ENCODE measurements at places on chromosomes 11 and 22.

DNA sequence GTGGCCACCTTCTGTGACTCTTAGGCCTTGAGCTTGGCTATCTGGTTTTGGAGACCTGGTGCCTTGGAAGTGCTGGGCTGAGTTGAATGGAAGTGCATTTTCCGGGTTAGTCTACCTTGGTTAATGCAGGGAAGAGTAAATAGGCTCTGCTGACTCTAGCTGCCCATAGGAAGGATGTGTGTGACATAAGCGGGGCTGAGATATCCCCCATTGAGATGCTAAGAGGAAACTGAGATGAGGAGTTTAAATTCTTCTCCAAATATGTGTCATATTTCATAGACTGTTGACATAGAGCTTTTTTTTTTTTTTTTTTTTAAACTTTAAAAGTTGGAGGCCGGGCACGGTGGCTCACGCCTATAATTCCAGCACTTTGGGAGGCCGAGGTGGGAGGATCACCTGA lies 30.8 kb downstream of the ZNRF3 start:
- no peak for DNase-seq

DNA sequence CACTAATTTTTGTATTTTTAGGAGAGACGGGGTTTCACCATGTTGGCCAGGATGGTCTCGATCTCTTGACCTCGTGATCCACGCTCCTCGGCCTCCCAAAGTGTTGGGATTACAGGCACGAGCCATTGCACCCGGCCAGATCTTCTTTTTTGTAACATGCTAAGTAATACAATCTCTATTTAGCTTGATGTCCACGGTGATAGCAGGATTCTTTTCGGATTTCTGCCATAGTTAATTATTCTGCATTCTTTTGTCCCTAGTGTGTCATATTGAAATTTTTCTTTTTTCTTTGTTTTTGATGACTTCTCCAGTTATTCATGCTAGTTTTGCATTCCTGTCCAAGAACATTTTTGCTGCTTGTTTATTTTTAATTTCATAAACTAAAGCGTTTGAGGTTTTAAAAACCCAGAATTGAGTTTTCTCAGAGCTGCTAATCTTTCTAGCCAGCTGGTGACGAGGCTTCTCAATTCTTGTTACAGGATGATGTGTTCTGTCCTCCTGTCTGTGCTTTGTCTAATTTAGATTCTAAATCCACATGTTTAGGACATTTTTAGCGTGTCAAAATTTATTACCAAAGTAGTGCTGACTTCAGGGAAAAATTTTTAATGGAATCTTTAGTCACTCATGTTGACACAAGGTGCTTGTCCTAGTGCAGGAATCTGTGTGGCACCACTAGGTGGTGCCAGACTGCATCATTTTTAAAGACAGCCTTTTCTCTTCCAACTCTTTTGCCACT lies 21.8 kb downstream of the NF2 start:
- no peak for DNase-seq

DNA sequence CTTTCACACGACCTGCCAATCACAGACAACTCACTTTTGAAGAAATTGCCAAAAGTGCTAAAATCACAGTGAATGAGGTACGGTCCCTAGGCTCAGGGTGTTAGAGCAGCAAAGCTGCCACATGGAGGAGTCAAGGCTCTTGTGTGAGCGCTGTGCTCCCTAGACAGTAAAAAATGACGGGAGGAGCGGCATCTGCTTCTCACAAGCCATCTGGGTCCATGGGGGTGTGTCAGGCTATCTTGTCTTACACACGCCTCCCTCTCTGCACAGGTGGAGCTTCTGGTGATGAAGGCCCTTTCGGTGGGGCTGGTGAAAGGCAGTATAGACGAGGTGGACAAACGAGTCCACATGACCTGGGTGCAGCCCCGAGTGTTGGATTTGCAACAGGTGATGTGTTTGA lies 14.8 kb downstream of the PSMD13 start:
- no peak for DNase-seq

DNA sequence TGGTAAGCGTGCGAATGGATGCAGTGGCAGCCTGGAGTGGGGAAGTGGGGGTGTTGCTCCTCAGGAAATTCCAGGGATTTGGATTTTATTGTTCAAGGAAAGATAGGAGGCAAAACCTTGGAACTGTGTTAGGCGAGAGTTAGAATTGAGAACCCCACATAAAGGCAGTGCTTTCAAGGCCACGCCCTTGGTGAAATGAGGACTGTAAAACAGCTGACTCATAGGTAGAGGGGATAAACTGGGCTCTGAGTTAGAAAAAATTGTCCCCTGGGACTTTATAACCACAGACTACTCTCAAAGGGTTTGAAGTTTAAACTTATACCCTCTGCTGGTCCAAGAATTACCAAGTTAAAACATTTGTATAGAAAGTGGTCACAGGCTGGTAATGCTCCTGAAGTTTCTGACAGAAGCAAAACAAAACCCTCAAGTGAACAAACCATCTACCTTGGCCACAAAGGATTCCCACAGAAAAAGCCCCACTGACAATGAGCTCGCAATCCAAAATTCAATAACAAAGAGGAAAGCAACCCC lies 250.3 kb upstream of the TBCEL start:
- no peak for DNase-seq

GRCh38 chr11:12148882-12149281 lies 38.5 kb downstream of the MICAL2 start:
- DNase-seq: no peak

- no peak for DNase-seq
Observed at GRCh38 chr11:8095806-8096522, 15.0 kb downstream of the TUB start.

GRCh38 chr11:110128161-110128560 lies 35.0 kb downstream of the ZC3H12C start:
- no peak for DNase-seq

- no peak for DNase-seq
Observed at GRCh38 chr11:32154275-32154674, 63.4 kb downstream of the RCN1 start.

GRCh38 chr11:71193431-71193830 lies 58.9 kb downstream of the SHANK2 start:
- no peak for DNase-seq

All from stimulated activated CD8-positive, alpha-beta memory T cell treated with anti-CD3 and anti-CD28 coated beads, Interleukin-2, amount 100 ng/mL, for 48 hours (primary cell).